ENCODE measurements at places on chromosomes 6 and 20.

GRCh38 chr20:47265214-47265613 is 91.3 kb downstream of the ZMYND8 start:
- DNase-seq, result no peak

GRCh38 chr6:108469316-108469715 is 91.4 kb upstream of the FOXO3 start:
- DNase-seq, result no peak

- no peak for DNase-seq
Measured at GRCh38 chr6:106918115-106918514, 56.4 kb downstream of the CD24 start.

- no peak for DNase-seq
Measured at GRCh38 chr20:24406750-24407149, 62.7 kb upstream of the SYNDIG1 start.

DNA sequence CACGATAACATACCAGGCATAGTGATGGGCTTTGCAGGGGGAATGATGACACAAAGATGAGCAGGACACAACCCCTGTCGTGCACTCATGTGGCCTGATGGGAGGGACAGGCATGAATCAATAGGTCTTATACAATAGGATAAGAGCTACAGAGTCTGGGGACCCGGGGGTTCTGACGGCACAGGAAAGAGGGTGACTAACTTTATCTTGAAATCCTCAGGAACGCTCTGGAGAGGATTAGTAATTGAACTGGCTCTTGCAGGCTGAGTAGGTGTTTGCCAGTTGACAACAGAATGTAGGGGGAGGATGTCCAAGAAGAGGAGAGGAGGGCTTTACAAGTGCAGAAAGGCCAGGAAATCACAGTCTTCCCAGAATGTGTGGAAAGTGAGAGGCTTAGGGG is 219.9 kb upstream of the ECI2 start:
- DNase-seq, result no peak

GRCh38 chr6:169098116-169098515 is 155.5 kb downstream of the THBS2 start:
- no peak for DNase-seq

- DNase-seq, result no peak
Measured at GRCh38 chr6:12431023-12431422, 140.9 kb downstream of the EDN1 start.

DNA sequence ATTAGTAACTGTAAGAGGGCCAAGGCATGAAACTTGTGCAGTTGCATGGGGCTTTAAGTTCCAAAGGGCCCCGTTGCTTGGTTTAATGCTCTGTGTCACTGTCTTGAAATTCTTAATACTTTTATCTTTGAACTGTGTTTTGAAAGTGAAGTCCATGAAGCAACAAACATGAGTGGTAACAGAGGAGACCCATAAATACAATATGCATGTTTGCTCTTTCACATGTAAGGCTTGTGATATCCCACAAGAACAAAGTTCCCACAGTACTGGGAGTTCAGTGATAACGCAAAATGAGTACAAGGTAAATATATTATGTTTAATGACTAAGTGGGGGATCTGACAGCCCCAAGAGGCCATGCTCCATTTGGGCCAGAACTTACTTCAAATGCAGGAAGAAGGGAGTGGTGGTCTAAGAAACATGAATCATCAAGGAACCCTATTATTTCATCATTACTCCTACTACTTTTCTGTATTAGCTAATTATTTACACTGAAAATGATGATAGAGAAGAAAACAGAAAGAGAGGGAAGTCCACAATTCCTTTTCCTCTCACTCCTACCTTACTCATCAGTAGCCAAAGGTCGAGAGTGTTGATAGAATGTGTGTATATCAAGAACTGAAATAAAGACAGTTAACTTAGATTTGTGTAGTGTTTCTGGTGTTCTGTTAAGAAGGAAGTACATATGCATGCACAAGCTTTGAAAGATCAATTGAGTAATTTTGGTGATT is 157.3 kb downstream of the PHF3 start:
- no peak for DNase-seq

DNA sequence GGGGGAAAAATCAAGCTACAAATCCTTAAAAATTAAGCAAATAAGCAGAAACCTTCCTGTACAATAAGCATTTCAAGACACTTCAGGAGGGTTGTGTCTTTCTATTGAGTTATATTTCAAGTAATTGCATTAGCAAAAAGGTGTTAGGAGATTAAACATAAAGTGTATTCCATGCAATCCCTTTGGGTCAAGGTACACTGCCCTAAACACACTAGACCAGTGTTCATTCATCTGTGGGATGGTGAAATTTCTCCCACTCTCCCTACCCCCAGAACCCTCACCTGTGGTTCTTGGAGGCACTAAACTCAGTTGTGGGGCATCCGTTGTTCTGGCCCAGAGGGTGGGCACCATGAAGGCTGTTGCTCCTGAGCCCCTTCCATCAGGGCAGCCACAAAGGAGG is 205.1 kb upstream of the SGK1 start:
- no peak for DNase-seq

GRCh38 chr6:122749451-122750050 is 30.0 kb upstream of the FABP7 start:
- DNase-seq, result no peak

- no peak for DNase-seq
Measured at GRCh38 chr20:24993337-24994185, 1.0 kb upstream of the APMAP start.

GRCh38 chr6:143940011-143940597 is 68.0 kb downstream of the PLAGL1 start:
- no peak for DNase-seq

DNA sequence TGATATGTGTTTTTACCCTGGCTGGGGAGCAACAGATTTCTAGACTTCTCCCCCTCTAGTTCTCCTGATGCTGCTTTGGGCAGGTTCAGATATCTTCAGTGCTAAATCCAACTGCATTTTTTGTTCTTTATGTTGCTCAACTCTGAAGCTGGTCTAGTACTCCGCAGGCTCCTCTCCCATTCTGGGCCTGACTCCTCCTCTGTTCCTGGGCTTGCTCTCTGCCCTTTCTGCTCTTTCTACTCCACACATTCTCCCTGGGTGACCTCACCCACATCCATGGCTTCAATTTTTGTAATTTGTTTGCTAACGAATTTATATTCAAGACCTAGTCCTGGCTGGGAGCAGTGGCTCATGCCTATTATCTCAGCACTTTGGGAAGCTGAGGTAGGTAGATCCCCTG is 6.4 kb downstream of the FYN start:
- no peak for DNase-seq

GRCh38 chr20:9331707-9332435 is 182.5 kb upstream of the LAMP5 start:
- no peak for DNase-seq

DNA sequence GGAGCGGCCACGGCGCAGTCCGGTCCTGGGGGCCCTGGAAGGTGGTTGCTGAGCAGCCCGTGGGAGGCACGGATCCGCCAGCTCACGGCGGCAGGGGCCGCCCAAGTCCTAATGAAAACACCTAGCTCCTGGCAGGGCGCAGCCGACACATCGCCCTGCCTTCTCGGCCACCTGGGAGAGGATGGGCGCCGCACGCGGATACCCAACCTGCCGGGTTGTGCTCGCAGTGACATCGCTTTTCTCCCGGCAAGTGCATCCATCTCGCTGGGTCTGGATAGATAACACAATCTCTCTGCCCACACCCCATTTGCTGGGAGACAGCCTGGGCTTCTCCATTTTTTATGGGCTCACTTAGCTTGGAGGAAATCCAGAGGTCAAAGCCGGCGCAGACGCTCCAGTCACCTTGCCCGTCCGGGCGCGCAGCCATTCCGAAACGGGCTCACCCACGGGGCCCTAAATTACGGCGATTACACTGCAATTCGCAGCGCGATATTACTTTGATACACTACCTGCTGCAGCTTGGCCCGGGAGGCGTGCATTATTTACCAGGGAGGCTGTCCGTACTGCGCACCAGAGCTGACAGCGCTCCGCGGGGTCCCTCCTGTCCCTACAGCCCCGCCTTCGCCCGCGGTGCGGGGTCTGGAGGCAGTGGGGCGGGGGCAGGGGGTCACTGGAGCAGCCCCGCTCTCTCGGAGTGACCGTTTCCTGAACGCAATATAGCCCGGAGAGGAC is 36.2 kb upstream of the CCDC167 start:
- DNase-seq, result no peak

DNA sequence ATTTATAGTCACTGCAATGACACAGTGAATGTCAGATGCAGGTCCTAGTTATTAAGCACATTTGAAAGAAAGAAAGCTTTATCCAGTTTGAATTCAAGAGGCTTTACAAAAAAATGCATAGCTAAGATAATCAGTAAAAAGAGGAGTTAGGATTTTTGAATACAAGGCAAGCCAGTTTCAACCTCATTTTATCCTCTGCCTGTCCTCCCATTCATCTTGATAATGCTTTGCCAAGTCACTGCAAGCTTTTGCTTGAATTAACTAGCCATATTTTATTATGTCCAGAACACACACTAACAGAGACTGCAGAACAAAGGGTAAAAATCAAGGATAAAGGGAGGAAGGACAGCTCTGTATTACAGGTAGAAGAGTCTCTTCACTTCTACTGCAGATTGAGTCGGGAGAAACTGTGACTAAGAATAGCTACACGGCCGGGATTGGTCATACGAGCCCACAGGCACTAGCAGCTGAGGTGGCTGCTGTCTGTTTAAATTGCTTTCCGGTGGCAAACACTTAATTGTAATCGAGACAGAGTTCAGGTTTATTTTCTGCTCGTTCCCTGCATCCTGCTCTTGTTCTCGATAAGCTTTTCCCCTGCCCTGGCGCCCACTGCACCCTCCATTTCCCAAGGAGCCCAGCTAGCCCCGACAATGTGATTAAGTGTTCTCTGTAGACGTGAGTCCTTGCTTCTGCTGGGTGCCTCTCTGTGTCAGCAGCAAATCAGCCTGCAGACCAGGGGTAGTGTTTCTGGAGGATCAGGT is 30.5 kb upstream of the AKAP12 start:
- no peak for DNase-seq

- no peak for DNase-seq
Measured at GRCh38 chr20:44678242-44678641, 26.7 kb upstream of the ADA start.

All from AG04450 (cell line).